ENCODE measurements at places on chromosomes 7 and 10.

- DNase-seq = peak; percentile 88
Observed at GRCh38 chr10:72274730-72275350, 1.1 kb downstream of the DDIT4 start.

GRCh38 chr10:29728541-29729049, 93.8 kb upstream of the SVIL start:
- no peak for DNase-seq

- peak; percentile 74 for DNase-seq
Observed at GRCh38 chr7:27161214-27161720, 4.1 kb downstream of the HOXA9 start.

DNA sequence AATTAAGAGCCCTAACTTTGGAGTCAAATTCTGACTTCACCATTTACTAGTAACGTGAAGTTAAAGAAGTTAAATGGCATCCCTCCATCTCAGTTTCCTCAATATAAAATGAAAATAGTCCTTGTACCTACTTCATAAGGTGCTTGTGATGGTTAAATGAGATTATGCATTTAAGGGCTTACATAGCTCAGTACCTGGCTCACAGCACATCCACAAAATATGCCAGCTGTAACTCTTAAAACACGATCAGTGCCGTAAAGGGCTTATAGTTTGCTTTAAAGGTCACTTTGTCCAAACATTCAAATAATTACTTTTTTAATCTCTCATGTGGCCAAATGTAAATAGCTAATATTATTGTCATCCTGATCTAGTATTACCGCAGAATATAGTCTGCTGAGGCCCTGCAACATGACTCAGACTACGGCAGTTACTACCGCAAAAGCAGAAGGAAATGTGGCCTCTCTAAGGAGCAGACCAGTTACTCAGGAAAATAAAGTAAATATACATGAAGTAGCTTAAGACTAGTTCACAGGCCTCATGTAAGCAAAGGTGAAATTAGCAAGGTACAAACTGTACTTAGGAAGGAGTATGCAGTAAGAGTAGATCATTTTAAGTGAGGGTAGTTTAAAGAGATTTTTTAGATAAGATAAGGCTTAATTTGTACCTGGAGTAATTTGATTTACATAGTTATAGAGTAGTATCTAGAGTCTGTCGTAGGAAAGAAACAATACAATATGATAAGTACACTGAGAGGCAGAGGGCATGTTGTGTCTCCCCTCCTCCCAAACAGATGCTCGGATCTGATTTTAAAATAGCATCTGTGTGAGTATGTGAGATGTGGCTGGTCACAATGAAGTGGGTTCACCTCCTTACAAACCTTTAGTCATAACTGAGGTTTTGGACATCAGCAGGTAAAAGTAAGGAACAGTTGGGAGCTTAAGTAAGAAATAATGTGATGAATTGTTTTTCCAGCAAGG, 13.1 kb downstream of the CASP2 start:
- no peak for DNase-seq

- DNase-seq = no peak
Observed at GRCh38 chr10:11891776-11892486, 68.8 kb downstream of the PROSER2 start.

DNA sequence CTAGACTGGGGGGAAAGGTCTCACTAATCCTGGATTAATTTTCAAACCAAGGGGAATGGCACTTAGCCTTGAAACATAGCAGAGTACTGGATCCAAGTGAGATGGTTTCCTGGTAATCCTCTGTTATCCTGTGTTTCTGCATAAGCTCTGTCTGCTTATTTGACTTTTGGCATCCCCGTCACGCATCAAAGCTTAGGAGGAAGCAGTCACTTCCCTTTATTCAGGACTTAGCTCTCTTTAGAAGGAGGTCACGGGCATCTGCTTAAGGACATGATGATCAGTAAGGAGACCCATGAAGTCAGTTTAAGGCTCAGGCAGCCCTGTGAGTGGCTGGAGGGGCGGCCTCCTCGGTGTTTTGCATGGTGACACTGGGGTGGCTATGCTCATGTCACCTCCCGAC, 30.0 kb downstream of the TSPAN15 start:
- DNase-seq = no peak

DNA sequence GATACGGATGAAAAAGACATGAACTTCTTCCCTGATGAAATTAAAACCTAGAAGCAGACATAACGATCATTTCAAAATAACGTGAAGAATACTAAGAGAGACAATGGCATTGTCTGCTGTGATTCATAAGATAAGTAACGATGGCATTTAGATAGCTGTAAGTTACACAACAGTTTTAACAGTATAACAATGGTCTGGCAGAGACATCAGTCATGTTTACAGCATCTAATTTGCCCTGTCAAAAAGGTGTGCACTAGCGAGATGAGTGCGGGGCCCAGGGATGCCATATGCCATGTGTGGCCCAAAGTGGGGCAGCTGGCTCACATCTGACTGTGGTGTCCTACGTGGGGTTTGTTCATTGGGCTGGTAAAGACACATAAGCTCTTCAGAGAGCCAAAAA, 55.7 kb upstream of the RHEB start:
- no peak for DNase-seq

DNA sequence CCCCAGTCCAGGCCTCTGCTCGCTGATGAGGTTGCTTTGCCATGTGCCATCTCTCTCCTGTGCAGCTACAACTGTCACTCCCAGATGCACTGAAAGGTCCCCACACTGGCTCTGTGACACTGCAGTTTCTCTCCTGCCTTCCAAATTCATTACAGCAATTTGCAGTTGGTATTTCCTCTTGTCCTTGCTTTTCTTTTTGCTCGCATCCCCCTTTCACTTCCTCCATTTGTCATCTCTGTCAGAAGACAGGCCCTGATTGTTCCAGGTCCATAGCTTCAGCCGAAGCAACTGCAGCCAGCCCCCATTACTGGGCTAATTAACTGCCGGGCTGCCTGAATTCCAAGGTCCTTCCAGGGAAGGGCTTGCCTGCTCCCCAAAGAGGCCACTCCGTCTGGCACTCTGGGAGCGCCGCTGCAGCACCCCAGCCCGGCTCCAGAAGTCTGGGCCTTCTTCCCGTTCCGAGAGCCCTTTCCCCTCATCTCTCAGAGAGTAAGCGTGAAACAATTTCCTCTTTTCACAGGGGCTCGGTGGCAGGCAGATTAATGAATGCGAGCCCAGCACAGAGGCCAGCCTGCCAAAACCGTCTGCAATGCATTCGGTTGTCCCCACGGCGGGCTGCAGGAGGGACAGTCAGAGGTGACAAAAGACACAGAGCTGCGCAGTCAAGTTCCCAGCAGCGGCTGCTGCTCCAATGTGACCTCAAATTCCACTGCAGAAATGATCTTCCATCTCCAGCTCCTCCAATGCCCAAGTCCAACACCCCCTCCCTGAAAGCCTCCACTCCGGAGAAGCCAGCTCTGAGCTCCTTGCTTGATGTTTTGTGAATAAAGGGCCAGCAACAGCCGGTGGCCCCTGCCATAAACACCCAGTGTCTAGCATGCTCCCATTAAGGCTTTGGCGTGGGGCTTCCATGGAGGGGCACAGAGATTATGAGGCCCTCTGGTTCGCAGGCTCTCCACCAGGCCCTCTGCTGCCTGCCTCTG, 279.4 kb upstream of the HABP2 start:
- DNase-seq = peak; percentile 53

DNA sequence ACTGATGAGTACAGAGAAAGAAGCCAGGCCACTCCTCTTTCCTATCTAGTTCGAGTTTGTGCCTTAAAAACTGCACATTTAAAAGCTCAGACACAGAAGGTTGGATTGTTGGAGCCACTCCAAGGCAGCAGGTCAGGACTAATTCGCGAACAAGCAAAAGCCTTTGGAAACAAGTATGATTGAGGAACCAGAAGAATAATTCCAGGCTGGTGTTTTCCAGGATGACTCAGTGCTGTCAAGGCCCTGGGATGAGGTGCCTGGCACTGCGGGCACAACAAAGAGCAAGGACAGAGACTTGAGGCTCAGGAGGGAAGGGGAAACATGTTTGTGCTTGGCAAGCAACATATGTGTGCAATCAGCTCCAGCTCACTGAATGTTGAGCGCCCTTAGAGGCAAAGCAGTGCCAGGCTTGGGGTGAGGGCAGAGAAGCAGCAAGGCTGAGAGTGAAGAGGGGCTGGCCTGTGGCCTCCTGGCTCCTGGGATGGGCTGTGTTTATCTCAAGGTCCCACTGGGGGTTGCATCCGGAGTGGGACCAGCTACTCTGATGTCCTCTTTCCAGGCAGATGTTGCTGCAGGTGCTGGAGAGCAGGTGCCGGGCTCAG, 44.1 kb downstream of the VSTM4 start:
- DNase-seq = no peak

GRCh38 chr7:151094675-151095074, 8.4 kb downstream of the AGAP3 start:
- no peak for DNase-seq

DNA sequence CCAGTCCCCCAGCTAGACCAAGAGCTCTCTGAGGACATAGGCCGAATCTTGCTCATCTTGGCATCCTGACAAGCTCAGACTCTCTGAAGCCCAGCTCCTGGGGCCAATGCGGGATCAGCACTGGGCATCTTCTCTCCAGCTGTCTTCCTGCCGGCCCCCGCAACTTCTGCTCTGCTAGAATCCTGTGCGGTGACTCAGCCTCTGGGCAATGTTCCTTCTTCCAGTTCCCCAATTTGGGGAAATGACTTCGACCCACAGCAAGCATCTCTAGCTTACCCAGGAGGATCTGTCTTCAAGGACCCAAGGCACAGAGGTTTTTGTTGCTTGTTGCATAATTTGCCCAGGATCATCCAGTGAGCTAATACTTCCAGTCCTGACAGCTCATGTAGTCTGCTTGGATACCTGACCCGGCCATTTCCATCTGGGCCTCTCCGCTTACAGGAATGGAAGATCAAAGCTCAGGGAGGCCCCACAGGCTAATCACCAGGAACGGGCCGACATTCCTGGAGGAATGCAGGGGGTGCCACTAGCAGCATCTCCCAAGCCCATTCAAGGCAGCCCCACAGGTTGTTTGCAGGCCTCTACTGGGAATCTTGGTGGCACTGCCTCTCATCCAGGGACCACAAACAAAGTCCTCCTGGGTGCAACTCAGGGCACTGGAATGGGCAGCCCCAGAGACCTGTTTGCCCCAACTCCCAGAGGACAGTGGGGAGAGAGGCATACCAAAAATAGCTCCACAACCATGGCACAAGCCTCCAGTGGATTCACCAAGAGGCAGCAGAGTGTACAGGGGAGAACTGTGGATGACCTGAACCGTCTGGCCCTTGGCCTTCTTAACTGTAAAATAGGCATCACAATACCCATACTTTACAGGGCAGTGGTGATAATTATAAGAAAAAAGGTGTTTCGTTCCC, 151.9 kb downstream of the NEURL1 start:
- DNase-seq = peak; percentile 73

GRCh38 chr10:13969792-13970140, 361.0 kb downstream of the FRMD4A start:
- DNase-seq = no peak

- no peak for DNase-seq
Observed at GRCh38 chr10:24777196-24777595, 53.5 kb upstream of the ARHGAP21 start.

DNA sequence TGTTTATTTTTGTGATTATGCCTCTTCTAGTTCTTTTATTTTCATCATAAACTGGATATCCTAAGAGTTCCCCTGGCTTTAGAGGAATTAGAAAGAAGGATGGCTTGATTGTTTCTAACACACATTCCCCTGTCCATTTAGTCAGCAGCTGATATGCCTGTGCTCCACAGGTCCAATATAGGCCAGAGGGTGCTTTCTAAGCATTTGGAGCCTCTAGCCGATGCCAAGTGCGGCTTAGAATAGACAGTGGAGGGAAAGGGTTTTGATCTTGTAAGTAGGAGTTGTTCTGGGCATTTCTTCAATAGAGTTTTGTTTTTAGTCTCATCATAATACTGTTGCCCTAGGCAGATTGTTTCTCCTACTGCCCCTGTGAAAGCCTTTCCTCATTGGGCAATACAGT, 6.6 kb downstream of the CYP3A43 start:
- DNase-seq = no peak

DNA sequence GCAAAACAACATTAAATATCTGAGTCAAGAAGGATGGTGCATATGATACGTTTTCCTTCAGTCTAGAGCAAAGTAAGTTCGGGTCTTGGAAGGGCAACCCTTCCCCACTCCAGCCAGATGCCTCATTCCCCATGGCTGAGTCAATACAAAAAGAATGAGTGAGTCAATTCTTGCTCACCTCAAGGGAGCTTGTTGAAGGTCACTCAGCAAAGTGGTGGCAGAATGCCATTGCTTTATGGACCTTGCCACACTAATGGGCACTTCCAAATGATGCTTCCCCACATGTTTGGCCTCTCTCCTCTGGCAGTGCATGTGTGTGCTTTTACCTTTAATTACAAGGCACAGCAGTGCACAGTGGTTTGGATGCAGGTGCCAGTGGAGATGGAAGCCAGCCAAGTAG, 296.5 kb downstream of the SORCS3 start:
- no peak for DNase-seq

DNA sequence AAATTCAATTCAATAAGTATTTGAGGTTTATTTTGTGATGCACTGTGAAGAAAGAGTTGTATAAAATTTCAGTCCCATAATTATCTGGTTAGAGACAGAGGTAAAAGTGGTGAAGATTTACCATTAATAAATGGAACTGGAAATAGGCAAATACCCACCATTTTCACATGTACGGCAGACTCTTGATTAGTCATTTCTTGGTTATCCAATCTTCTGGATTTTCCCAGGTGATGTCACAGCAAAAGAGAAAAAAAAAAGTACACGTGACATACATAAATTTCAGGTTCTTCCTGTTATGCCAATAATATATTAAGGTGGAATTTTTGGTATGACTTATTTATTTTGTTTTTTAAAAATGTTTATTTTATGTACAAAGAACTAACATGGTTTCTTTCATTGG, 26.8 kb downstream of the NT5C3A start:
- no peak for DNase-seq

DNA sequence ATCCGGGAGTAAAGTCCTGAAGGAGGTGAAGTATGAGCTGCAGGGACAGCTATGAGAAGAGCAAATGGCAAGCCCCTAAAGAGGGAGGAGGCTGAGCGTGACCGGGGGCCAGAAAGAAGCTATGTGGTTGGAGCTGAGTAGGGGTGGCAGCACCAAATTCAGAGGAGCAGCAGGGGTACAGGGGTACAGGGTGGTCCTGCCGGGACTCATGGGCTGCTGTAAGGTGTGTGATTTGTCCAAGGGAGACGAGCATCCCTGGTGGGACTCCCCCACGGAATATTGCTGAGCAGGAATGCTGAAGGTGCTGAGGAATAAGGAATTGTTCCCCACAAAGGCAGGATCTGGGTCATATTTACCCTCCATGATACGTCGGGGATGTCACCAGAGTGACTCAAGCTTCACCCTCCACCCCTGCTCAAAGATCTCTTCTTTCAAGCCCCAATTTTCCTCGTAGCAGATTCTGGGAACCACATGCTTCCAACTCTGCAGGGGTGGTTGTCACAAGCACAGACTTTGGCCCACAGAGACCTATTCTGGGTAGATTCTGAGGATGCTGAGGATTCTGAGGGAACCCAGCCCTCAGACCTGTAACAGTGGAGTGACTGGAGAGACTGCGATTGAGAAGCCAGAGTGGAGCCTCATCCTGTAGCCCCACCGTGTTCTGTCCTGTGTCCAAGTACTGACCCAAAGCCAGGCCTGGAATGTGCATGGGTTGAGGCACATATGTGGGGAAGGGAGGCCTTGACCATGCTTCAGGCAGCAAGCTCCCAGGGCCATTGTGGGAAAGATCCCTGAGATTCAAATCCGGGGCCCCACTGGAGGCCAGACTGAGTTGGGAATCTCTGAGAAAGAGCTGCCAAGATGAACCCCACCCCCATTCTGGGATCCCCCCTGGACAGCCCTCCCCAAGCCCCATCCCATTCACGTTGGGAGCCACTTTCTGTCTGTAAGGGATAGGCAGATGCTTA, 4.2 kb downstream of the SFTPD start:
- no peak for DNase-seq

- no peak for DNase-seq
Observed at GRCh38 chr7:142349670-142350405, 92.0 kb upstream of the PRSS58 start.

GRCh38 chr10:88070080-88070880, 206.9 kb downstream of the PTEN start:
- no peak for DNase-seq
